AG09309 (cell line): ENCODE measurements at places on chromosomes 3 and 15.

- no peak for DNase-seq
Observed at GRCh38 chr3:176968631-176969030, 228.7 kb downstream of the TBL1XR1 start.

GRCh38 chr3:58356054-58356453 lies 23.4 kb downstream of the PXK start:
- DNase-seq: no peak

DNA sequence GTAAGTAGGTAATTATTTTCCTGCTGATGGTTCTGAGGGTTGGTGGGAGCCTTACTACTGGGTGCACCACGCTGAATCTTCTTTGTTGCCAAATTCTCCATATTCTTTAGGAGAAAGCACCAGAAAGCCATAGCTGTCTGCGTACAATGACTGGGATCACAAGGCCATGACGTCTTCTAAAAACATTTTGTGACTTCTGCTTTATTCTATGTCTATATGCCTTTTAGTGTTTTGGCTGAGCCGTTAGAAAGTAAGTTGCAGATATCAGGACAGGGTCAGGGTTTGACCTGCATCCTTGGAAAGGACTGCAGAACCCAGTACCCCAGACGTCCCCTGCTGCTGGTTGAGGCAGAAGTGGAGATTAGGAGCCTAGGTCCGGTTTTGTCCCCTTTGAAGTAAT lies 95.6 kb downstream of the DNASE1L3 start:
- no peak for DNase-seq

- no peak for DNase-seq
Observed at GRCh38 chr3:146598535-146598934, 6.6 kb downstream of the PLSCR5 start.

GRCh38 chr15:78791357-78791756 lies 19.9 kb downstream of the ADAMTS7 start:
- DNase-seq: no peak

GRCh38 chr15:49163678-49164077 lies 6.4 kb upstream of the GALK2 start:
- no peak for DNase-seq

- no peak for DNase-seq
Observed at GRCh38 chr15:74584779-74585178, 30.9 kb upstream of the CLK3 start.

DNA sequence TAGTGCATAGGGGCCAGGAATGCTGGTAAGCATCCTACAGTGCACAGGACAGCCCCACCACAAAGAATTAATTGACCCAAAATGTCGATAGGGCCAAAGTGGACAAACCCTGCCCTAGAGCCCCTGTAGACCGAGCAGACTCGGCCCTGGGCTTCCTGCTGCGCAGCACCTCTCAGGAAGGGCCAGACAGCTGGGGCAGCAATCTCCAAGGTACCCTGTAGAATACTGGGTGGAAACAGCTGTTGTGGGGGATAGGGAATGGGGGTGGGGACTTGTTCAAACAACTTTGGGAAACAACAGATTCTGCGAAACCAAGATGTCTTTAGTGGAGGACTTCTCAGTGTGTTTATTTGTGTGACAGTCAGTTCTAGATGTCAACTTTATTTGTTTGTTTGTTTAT lies 67.1 kb downstream of the MRPL46 start:
- no peak for DNase-seq

DNA sequence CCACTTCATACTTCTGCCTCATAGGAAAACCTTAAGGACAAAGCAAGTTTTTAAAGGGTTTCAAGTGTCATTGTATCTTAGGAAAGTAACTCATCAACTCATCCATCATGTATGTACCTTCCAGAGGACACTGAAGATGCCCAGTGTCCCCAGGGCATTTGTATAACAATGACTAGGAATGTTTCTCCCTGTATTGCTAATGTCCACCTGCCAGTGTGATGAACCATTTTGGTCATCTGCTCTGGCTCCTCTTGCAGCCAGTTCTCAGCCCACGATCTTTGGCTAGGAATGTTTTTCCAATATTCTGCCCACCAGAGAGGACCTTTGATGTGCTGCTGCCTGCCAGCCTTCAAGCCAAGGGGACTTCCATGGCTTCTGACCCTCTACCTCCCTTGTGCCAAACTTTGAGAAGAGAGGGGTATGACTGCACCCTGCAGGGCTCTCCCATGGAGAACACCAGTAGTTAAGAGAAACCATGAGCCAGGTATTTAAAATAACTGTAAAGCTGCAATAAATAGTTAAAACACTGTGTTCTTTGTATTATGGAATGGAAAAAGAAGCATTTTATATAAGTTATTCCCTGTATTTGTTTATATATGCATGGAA lies 11.4 kb downstream of the LMOD3 start:
- DNase-seq: no peak

GRCh38 chr3:61333192-61333961 lies 82.1 kb upstream of the FHIT start:
- no peak for DNase-seq

GRCh38 chr15:67300266-67301025 lies 45.9 kb downstream of the IQCH start:
- DNase-seq: no peak

DNA sequence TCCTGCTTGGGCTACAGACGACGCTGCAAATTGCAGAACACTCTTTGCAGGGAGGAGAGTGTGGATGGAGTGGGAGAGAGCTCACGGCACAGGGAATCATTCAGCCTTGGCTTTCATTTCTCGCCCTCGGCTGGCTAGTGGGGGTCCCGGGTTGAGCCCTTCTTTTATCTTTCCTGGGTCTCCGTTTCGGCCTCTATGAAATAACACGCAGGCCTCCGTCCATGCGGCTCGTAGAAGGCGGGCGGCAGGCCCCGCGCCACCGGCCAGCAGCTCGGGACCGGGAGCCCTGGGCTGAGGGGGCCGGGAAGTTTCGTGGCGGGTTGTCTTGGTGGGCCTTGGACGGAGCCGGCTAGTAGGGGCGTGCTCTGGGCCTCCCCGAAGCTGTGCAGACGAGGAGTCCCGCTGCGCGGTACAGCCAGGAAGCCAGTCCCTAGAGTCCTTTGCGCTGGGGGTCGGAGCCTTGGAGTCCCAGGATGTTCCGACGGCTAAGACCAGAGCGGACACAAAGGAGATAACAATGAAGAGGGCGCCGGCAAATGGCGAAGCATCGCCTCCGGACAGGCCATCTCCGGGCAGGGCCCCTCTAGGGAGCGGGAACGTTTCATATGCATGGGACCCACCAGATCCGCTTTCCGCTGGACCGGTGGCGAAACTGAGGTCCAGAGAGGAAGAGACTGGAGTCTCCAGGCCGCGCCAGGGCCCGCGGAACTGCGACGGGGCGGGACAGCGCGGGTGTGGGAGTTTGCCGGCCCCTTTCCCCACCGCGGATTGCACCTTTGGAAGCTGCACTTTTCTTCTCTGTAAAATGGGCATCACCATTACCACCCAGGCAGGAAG lies 4.3 kb downstream of the RNU6-1 start:
- DNase-seq: no peak

- DNase-seq: no peak
Observed at GRCh38 chr3:11641316-11641682, 2.4 kb downstream of the VGLL4 start.

GRCh38 chr3:5080779-5081550 lies 41.1 kb upstream of the ARL8B start:
- no peak for DNase-seq

DNA sequence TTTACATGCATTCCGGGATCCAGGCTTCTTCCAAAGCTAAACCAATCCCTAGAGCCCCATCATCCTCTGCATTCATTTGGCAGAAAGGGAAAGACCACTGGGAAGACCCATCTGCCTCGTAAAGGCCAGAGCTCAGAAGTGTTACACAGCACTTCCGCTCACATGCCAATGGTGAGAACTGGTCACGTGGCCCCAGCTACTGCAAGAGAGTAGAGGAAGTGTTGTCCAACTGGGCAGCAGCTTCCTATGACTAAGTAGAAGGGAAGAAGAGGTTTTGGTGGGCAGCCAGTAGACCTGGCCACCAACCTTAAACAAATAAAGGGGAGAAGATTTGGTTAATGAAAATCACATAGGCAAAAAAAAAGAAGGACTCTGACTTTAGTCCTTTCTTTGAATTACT lies 74.4 kb upstream of the PPP2R3A start:
- DNase-seq: no peak
